ENCODE measurements at places on chromosomes 1 and 21. TPM values are rescaled to one million over a fixed set of nuclear protein-coding genes. Genes with fewer than 3 reads are reported as not detected.
A peak's percentile ranks its signal among the peaks of the same experiment; 100 is the strongest.

DNA sequence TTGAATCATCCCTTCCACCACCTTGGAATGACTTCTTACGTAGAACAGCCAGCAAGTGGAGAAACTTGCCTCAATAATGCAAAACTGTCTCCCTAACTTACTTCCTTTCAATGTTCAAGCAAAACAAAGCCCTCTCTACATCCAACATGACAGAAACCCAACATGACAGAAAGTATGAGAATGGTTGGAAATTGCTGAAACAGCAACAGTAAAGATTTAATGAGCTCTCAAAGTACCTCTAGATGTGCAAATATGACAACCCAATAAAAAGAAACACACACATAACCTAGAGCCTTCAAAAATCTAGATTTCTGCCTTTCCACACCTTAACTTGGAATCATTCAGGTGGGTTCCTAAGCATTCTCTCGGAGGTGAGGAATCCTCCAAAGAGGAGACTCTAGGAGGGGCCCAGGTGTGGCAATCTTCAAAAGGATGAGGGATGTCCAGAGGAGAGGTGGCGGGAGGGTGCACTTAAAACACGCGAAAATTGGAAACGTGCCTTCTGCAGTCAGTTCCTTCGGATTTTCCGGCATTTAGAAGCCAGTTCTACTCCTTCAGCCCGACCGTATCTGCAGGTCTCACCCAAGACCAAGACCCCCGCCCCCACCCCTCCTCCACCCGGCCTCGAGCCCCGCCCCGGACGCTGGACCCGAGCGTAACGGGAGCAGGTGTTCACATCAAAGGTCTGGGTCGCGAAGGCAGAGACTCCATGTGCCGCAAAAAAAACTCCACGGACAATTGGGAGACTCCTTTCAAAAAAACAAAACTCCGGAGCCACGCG, 996 bp upstream of the MGST3 start:
- no peak for DNase-seq

GRCh38 chr1:30895944-30896660, 12.5 kb downstream of the SDC3 start:
- DNase-seq = no peak

DNA sequence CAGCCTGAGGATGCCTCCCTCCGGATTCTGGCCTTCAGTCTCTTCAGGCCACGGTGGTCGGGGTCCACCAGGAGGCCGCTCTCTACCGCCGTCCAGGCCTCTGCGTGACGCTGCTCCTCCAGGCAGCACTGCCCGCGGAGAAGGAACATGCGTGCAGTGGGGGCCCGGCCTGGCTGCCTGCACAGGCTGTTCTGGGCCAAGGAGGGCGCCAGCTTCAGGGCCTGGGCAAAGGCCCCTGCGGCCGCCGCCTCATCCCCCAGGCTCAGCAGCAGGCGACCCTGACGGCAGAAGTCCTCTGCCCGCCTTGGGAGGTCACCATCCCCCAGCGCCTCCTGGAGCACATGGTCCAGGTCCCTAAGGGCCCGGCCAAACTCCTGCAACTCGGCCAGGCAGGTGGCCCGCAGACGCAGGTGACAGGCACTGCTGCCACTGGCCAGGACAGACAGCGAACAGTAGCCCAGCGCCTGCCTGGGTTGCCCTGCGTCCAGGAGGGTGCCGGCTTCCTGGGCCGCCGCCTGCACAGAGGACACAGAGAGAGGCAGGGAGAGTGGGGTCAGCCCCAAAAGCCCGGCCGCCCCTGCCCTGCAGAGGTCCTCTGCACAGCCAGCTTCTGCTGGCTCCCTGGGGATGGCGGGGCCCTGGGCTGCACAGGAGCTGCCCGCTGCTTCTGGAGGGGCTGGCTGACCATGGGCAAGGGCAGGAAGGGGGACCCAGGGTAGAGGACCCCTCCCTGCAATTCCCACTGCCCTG, 8.7 kb upstream of the MMEL1 start:
- DNase-seq = no peak

FCRL6 gene
- 1.4 TPM for total RNA-seq

DNA sequence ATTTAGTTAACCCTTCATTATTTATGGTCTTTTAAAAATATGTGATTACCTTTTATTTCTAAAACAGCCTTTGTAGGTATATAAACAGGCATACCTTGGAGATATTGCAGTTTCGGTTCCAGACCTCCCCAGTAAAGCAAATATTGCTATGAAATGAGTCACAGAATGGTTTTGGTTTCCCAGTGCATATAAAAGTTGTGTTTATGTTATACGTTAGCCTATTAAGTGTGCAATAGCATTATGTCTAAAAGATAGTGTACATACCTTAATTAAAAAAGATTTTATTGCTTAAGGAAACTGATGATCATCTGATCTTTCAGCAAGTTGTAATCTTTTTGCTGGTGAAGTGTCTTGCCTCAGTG, 44.1 kb downstream of the XCL2 start:
- DNase-seq = no peak

DNA sequence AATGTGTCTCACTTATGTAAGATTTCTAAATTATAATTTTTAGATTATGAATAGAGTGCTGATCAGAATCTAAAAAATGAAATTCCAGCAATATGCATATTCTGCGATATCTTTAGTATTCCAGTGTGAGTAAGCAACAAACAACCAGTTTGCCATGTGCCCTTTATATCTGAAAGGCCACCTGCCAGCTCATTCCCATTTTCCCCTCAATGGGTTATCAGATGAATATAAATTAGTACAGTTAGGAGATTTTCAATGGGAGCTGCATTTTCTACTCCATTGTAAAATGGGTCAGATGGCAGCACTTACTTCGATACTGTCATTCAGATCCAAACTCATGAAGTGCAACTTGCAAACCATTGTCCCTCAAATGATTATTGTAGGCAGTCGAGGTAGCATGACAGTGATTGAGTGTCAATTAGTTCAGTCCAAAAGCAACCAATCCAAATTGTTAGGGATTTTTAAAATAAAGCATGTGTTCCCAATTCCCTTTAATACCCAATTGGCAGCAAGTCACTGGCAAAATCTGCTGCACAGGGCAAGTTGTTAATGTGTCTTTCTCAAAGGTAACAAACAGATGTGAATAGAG, 680.3 kb downstream of the LRRIQ3 start:
- no peak for DNase-seq

DNA sequence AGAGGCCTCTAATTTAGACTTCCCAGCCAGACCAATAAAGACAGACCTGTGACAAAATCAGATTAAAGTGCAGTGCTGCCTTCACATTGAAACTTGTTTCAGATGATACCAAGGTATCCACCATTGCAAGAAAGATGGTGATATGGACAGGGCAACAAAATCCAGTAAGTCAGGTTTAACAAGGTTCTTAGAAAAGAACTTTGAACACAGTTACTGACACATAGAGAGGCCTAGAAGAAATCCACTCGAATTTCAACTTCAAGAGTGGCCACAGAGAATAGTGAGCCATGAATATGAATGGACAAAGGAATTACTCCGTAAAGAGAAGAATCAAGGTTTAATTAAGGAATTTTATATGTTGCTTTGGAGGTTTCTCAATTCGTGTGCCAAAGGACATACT, 230.4 kb downstream of the KCNT2 start:
- DNase-seq = no peak

CAPZA1 gene
- 98.7 TPM for total RNA-seq

DNA sequence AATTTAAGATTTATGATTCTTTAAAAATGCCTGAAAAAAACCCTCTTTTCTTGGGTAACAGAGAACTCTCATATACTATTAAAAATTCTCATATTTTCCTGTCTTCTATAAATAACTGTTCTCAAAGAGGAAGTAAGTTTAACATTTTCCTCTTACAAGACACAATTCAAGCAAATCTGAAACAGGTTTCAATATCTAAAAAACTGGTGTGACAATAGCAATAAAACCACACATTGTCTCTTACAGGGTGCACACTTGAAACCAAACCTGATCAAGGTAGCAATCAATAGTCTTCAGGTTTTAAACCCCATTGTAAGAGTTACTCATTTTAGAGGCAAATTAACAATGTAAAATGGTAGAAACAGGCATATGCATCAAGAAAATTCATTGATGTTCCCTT, 28.0 kb downstream of the FUBP1 start:
- DNase-seq = no peak

DNA sequence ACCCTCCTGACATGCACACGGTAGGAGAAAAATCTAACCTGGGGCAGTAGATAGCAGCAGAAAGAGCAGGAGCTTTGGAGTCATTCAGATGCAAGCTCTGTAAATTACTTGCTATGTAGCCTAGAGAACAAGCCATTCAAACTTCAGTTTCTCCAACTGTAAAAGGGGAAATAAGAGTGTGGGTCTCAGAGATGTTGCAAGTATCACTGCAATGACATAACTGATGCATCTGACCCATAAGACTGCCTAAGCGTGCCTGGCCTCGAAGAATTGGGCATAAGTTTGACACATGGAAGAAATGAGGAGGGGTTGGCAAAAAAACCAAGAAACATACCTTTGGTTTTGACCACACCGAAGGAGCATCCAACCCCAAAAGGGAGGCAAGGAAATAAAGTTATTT, 5.2 kb downstream of the AK2 start:
- no peak for DNase-seq

TCP10L gene
- 2.2 TPM for total RNA-seq

GRCh38 chr1:33331444-33332356, 10.8 kb upstream of the A3GALT2 start:
- no peak for DNase-seq

DNA sequence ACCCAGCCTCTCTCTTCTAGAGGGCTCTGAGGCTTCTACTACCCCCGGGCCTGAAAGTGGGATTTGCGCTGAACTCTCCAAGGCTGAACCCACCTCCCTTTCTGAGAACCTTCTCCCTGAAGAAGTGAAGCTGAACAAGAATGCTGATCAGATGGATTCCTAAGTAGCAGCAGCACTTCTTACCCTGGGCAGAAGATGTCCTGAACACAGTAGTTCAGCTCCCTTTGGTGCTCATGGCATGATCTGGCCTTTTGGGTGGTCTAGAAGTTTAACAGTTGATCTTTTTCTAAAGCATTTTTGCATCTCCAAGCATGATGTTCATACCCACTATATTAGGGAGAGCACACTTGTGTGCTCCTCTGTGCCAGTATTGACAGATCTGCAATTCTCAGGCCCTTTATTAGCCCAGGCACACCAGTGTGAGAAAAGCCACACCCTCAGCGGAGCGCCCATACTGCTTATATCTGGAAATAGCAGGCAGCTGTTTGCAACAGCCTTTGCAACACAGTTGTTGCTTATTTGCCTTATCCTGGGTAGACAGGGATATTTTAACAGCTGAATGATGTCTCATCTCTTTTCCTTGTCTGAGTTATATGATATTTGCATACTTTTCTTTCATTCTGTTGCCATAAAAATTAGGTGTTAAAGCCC, 34.2 kb downstream of the CNN3 start:
- no peak for DNase-seq

GRCh38 chr1:58893257-58893869, 109.5 kb upstream of the JUN start:
- DNase-seq = no peak

- no peak for DNase-seq
Observed at GRCh38 chr1:185681034-185681633, 53.1 kb upstream of the HMCN1 start.

- DNase-seq = no peak
Observed at GRCh38 chr1:116568662-116569380, 2.0 kb downstream of the CD58 start.

- no peak for DNase-seq
Observed at GRCh38 chr1:207938016-207938415, 27.1 kb upstream of the CD34 start.

- peak; percentile 87 for DNase-seq
Observed at GRCh38 chr1:48776393-48777218, at the start of gene BEND5. Gene BEND5 (minus strand): TSS chr1:48776891. CDS start chr1:48776831, 60 bp downstream.

DNA sequence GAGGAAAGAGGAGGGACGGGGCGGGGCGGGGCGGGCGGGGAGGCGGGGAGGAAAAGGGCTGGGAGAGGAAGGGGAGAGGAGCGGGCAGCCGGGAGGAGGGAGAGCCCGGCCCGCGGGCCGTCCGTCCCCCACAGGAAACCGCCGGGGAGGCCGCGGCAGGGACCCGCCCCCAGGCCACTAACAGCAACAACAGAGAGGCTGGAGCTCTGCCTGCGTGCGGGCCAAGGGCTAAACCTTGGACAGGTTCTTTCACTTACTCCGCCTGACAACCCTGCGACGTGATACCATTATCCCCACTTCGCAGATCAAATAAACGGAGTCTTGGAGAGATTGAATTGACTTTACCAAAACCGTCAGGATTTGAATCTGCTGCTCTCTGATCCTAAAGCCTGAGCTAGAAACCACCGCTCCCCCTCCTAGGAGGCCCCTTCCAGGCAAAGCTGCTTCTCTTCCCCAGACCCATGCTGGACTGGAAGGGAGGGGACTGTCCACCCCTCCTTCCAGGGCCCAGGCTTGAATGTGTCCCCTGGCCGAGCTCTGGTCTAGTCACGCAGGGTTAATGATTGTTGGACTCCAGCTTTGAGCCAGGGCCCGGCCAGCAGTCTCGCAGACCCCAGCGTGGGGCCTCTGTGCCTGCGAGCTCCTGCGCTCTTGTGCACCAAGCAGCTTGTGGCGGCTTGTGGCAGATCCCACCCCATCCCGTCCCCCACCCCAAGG, at the start of gene EVA1B:
Gene EVA1B, minus strand, starts transcription at position 10 of the 717 bp plus-strand sequence. CDS start 608 bp downstream, outside the sequence.
- peak; percentile 95 for DNase-seq

GRCh38 chr1:161176468-161177111, 717 bp downstream of the B4GALT3 start:
- no peak for DNase-seq

DNA sequence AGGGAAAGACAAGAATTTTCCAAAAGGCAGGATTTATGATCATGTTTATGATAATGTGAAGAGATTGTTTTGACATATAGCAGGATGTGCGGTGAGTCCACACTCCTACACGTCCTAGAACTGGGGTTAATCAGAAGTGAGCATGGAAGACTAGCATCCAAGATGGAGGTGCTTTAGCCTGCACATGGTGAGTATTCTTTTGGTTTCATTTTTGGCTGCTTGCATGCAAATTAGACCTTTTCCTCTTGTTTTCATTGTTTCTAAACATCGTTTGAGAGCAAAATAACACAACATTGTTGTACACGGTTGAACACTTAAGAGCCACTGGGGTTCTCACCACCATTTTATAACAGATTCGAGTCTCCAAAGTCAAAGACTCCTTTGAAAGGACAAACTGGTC, 14.9 kb upstream of the GUK1 start:
- DNase-seq = no peak

- DNase-seq = no peak
Observed at GRCh38 chr1:18139198-18139981, 31.8 kb downstream of the IGSF21 start.

HSD3B2 gene
- not detected for total RNA-seq

DNA sequence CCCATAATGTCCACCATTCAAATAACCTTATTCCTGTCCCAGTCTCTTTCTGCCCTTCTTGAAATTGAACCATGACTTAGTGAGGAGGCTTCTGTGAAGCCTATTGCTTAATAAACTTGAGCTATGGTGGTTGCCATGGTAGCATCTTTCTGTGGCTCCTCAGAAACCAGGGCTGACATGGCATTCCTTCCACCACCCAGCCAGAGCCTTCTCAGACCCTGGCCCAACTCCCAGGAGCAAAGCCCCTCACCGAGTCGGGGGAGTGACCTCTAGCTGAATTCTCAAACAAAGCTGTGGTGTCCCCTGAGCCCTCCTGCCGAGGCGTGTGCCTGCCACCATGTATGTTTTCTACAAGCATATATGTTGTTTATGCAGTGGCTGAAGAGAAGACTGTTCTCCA, 259.1 kb downstream of the CACNA1E start:
- peak; percentile 27 for DNase-seq

BRDT gene
- total RNA-seq = not detected

GRCh38 chr1:165896277-165896676, 68.9 kb downstream of the UCK2 start:
- DNase-seq = no peak

Measured in kidney (tissue), 22 donors.